Colonic mucosa (tissue), 4 donors: ENCODE measurements at places on chromosomes 12 and 14. TPM values are rescaled to one million over a fixed set of nuclear protein-coding genes. Genes with fewer than 3 reads are reported as not detected.

CCDC175 gene
- 0.32 TPM for total RNA-seq

PRPH gene
- 3.9 TPM for total RNA-seq

DNA sequence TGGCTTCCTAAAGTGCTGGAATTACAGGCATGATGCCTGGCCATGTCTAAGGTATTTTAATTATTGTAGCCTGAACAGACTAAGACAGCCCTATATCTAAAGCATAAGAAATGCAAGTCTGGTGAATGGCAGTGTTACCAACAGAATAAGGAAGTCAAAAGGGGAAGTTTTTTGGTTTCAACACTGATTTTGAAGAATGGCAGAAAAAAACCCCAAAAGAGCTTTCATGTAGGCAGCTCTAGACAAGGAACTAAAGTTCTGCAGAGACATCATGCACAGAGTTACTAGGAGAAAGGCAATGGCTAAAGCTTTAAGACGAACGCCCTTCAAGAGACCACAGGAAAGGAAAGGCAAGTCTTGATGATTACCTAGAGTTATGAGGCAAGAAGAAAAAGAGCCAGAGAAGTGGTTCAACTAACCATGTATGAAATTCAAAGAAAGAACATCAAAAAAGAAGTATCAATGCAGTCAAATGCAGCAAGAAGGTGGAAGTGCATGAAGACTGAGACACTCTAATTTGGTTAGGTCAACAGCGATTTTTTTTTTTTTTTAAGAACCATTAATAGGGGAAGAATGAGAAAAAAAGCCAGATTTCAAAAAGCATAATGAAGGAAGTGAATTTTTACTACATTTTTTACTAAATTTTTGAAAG, 50.8 kb downstream of the RPS6KA5 start:
- DNase-seq = no peak

- no peak for DNase-seq
Measured at GRCh38 chr14:38989922-38990546, 113.0 kb downstream of the SEC23A start.

DNA sequence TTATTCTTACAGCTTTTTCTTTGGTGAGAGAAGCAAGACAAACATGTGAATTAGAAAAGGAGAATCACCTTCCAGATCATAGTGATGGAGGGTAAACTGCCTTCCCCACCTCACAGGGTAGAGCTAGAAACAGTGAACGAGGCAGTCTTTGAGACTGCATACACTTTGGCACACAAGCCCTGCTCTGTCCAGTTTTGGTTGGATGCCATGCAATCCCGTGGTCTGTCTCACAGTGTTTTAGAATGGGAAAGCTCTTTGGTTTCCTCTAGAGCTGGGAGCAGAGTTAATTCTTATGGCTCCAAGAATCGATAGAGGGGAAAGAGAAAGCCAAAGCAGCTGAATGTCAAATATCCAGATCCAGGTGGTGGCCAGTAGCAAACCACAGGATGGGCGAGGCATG, 21.9 kb downstream of the TDP1 start:
- DNase-seq = no peak
